Adipocyte (in vitro differentiated cells): ENCODE measurements at places on chromosomes 7 and 10.
A peak's percentile ranks its signal among the peaks of the same experiment; 100 is the strongest.

DNA sequence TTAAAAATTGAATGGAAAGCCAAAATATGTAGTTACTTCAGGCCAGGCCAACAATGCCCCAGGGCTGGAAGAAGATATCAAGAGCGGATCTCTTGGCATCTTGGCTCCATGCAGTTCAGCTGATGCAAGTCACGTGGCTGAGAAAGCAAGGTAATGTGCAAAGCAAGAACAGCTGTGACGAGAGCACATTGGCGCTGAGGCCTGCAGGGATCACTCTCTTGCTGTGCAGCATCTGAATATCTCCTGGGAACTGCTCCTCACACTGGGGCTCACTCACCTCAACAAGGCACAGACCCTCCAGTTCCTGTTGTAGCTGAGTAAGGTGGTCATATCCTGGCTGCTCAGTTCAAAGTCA lies 14.0 kb downstream of the AKR1B1 start:
- DNase-seq: no peak

DNA sequence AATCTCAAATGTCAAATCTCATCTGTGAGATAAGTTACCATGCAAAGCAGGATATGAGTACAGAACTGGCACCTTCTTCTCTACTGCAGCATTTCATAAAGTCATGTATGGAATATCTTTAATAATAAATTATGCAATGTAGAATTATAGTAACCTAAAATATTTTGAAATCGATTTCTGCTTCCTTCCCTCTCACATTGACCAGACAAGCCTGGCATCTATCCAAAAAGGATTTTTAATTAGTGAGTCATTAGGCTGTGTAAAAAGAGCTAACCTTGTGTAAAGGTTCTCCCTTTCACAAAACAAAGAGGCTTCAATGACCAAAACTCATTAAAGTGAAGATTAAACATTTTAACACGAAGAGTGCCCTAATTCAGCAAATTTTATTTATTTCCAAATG lies 48.8 kb upstream of the EXOC6 start:
- DNase-seq: no peak

- no peak for DNase-seq
These were observed 117.1 kb downstream of the KMT2E start for GRCh38 chr7:105131033-105131656.

GRCh38 chr10:71512761-71513539 lies 116.2 kb downstream of the CDH23 start:
- no peak for DNase-seq

DNA sequence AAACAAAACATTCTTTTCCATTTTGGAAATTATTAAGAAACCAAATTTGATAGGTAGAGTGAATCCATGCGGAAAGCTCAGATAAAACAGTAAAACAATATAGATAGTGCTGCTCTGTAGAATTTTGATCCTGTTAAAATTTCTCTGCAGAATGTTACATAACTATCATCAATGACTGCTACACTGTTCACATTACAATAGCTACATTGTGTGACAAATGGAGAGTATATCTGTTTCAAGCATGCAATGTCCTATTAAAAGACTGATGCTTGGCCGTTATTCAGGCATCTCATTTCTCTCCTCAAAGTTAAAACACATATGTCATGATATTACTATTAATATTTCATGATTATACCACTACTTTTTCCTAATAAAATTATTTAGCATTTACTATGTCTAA lies 14.7 kb upstream of the TMEM106B start:
- DNase-seq: no peak

- DNase-seq: no peak
These were observed 145.6 kb downstream of the OAT start for GRCh38 chr10:124273141-124273540.

- DNase-seq: no peak
These were observed 51.1 kb upstream of the PODXL start for GRCh38 chr7:131607291-131608115.

DNA sequence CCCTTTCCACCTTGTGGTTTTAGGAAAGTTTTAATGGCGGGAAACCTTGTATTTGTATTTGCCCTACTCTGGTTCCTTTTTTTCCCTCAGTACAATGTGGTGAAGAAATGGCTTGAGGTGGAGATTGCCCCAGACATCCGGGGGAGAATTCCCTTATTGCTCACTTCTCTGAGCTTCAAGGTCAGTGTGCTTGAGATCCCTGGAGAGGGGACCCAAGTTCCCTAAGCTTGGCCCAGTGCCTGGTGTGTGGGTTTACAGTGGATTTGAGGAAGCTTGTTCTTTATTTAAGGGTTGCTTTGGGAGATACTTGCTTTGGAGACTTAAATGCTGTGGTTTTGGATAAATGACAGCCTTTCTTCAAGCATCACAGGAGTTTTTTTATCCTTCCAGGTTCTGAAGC lies 18.3 kb downstream of the CALHM2 start:
- peak; percentile 12 for DNase-seq

DNA sequence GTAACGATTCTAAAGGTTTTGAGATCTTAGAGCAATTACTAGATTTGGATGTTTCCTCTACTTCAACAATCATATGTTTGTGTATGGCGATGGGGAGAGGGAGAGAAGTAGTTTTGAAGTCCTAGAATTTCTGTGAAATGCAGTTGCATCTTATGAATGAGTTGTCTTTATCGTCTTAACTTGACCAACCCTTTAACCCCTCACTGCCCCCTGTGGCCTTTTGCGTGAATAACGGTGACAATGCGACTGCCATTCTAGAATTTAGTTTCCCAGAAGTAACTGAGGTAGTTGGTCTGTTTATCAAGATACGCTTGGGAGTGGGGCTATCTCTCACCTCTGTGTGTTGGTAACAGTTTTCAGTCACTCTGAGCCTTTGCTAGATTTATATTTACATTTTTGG lies 204.6 kb downstream of the HDAC9 start:
- DNase-seq: no peak

DNA sequence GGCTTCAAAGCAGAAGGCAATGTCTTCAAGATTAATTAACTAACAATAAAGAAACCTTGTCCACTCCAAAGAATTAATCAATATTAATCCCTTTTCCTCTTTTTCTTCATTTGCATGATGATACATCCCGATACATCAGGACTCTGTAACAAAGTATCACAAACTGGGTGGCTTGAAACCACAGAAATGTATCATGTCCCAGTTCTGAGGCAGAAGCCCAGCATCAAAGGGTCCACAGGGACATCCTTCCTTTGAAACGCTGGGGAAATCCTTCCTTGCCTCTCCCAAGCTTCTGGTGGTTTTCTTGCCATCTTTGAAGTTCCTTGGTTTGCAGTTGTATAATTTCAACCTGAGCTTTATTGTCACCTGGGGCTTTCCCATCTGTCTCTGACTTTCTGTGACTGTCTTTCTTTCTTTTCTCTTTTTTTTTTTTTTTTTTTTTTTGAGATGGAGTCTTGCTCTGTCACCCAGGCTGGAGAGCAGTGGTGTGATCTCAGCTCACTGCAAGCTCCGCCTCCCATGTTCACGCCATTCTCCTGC lies 210.2 kb upstream of the ADARB2 start:
- DNase-seq: no peak

- no peak for DNase-seq
These were observed 10.3 kb downstream of the NPTX2 start for GRCh38 chr7:98627413-98627790.

DNA sequence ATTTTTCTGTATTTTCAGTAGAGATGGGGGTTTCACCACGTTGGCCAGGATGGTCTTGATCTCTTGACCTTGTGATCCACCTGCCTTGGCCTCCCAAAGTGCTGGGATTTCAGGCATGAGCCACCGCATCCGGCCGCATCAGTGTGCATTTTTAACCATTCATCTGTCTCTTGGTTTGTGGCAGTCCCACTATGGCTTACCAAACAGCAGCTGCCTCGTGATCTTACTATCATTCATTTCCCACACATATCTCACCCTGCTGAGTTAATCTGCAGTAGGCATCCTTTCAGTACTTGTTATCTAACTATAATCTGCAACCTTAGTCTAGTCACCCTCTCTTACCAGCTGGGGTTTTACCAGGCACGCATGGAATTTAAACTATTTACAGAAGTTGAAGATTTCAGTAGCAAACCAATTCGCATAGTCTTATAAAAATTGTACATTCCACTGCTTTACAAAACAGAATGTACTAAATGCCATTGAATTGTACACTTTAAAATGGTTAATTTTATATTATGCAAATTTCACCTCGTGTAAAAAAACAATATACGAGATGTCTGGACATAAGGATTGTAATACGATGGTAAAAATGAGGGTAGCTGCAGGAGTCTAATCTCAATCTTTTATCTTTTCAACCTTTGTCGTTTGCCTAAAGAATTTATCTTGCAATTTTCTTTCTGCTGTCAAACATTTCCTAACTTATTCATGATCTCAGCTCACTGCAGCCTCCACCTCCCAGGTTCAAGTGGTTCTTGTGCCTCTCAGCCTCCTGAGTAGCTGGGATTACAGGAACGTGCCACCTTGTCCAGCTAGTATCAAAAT lies 4.6 kb upstream of the TBC1D12 start:
- peak; percentile 21 for DNase-seq

- peak; percentile 43 for DNase-seq
These were observed 328.7 kb downstream of the CXCL12 start for GRCh38 chr10:44056206-44056605.

DNA sequence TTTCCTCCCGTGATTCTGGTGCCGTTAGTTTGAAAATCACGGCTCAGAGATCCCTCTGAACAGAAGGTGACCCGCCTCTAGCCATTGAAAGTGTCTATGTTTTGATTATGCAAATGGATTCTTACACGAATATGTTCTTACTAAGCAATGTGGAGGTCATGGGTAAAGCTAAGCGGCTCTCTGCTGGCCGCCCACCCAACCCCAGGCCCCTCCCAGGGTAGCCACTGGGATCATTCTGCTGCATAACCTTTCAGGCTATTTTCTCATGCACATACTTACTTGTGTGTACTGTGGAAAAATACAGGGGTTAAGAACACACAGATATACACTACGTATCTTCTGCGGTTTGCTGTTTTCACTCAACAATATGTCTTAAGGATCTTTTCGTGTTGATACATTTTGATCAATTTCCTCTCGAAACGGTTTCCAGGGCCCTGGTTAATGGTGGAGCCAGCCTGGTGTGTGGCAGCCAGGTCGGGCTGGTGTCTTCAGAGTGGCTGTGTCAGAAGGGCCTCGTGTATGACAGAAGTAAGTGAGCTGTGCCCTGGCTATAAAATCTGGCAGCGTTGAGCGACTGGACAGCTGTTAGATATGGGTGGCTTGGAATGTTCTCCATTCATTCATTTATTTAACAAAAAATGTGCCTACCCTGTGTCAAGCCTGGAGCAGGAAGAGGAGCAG lies 29.9 kb downstream of the ZNF783 start:
- no peak for DNase-seq

DNA sequence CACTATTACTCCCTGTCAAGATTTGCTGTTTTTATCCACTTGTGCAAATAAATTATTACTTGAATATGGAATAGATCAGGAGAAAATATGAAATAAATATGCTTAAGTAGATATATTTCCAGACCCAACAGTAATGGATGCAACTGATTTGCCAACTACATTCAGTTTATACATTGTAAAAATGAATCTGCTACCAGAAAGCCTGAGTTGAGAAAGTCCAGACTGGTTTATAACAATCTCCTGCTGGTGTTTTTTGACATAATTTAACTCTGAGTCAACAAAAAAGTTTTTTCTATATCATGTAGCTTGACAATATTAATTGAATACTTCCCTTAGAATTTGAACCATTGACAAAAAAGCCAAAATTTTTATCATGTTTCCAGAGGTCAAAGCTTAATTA lies 265.8 kb upstream of the SEMA3D start:
- DNase-seq: no peak

DNA sequence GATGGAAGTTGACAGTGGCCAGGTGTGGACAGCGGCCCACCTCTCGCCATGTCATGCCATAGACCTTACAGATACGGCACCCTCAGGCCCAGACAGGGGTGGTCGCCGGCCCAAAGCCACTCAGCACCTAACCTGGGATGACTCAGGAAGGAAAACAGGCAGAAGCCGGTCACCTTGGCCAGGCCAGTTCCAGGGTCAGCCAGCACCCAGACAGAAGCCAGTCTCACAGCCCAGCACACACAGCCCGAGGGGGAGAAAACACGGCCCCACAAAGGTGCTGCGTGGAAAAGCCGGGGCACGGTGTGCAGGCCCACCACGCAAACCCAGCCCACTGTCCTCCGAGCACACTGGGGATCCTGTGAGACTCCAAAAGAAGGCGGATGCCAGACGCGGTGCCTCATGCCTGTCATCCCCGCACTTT lies 95.2 kb upstream of the DNAAF5 start:
- DNase-seq: no peak

- DNase-seq: no peak
These were observed 199.2 kb downstream of the HECW1 start for GRCh38 chr7:43311694-43312093.

DNA sequence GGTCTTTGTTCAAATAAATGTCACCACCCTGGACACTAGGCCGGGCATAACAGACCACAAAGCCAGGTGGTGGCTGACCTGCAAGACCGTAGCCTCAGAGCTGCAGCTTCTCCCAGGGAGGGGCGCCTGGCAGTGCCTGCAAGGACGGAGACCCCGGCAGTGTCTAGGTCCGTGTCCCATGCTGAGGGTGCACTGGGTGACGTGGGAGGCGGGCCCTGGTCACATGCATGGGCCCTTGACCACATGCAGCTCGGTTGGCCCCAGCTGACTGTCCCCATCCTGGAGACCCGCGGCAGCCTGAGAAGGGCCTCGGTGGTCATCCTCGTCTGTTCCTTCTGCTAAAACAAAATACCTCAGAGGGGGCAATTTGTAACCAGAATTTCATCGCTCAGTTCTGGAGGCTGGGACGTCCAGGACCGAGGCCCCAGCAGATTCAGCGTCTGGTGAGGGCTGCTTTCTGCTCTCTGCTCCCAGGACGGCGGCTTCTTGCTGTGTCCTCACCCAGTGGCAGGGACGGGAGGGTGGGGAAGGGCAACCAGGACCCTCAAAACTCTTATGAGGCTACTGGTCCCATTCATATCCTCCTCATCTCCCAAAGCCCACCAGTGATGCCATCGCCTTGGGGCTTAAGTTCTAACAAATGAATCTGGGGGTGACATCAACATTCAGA lies 36.8 kb downstream of the PWWP2B start:
- no peak for DNase-seq

DNA sequence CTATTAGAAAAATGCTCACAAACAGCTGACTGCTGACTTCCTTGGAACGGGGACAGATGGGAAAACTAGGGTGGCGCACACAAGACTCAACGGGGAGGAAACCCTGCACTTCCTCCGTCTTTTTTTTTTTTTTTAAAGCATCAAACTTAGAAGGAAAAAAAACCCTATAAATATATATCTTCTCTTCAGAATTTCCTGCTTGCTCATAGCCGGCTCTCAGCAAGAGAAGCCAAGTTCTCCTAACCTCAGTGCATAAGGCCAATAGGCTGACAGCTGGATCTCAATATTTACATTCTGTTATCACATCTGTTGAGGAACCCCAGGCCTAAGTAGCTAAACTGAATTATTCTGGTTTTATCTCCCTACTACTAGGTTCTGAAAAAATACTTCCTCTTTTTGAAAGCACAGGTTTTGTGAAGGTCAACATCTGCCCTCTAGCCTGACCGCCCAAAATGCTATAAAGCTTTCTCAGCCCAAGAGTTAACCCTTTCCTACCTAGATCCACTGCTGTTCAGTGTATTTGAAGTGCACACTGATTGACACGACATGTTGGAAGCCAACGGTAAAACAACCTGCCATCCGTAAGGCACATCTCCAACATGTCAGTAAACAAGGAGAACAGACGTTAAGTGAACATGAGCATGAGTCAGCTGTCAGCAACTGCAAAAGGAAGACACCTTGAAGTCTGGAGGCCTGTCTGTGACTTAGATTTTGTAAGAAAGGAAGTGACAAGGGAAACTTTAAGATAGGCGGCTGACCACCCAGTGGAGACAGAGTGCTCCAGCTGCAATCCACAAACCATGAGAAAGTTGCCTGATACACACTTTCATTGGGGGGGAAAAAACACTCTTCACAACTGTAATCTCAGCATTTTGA lies 83.8 kb downstream of the EBLN1 start:
- DNase-seq: no peak

- peak; percentile 26 for DNase-seq
These were observed 45.9 kb downstream of the SGMS1 start for GRCh38 chr10:50577681-50578350.
